ENCODE measurements at places on chromosomes 13 and 19.

GRCh38 chr13:77389625-77390000 lies 62.7 kb upstream of the MYCBP2 start:
- no peak for DNase-seq

GRCh38 chr19:34926685-34927375 lies at the start of gene ZNF30:
Gene ZNF30, plus strand, starts transcription at chr19:34926903. Its CDS starts 3,045 bp downstream, at chr19:34929948.
- DNase-seq: peak; percentile 88

- DNase-seq: peak; percentile 60
Measured at GRCh38 chr19:45440873-45441654, 17.3 kb upstream of the ERCC1 start.

DNA sequence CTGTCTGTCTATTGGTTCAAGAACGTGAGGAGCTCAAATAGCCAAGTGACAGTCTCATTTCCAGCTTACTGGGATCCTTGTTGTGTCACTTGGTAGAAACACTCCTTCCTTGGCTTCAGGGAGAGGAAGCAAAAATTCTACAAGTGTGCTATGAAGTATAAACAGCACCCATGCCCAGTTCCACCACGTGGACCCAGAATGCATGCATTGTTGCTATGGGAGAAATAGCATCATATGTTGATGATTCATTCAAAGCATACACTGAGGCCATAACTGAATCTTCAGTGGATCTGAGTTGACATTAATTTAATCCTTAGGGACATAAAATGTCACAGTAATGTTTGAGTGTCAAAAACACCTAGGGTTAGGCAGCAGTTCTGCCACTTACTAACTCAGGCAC lies 199.0 kb upstream of the RXFP2 start:
- DNase-seq: no peak

- DNase-seq: peak; percentile 30
Measured at GRCh38 chr13:105642511-105642958, 892.9 kb downstream of the EFNB2 start.

DNA sequence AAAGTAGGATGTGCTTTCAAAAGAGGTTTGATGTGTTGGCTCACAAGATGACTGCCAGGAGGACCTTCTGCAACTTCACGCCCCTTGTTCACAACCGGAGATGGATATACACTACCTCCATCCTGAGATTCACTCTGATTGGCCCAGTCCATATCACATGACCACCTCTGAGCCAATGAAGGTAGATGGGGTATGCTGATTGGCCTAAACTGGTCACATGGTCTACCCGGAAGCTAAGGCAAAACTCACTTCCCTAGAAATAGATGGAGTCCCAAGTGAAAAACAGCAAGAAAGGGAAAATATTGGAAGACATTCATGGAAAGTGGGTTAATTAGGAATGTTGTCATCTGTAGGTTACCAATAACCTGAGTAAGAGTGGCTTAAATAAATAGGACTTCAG lies 119.7 kb upstream of the MRI1 start:
- no peak for DNase-seq

GRCh38 chr13:77377016-77377415 lies 50.1 kb upstream of the MYCBP2 start:
- DNase-seq: no peak

GRCh38 chr13:53382008-53382407 lies 353.4 kb downstream of the OLFM4 start:
- no peak for DNase-seq

DNA sequence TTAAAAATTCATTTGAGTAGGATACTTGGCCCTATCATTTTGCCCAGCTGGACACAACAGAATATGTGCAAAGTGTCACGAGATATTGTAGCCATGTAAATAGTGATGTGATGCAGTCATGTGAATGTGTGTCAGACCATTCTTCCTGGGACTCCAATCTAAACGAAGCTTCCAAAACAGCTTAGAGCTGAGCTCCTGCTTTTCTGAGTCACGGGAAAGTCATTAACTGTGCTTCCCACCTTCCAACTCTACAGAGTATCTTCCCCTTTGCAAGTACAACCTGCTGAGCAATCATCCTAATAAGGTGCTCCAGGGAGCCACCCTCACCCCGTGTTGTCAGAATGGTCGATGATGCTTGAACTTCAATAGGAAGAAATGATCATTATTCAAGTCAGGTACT lies 294.7 kb downstream of the MYO16 start:
- DNase-seq: peak; percentile 16

DNA sequence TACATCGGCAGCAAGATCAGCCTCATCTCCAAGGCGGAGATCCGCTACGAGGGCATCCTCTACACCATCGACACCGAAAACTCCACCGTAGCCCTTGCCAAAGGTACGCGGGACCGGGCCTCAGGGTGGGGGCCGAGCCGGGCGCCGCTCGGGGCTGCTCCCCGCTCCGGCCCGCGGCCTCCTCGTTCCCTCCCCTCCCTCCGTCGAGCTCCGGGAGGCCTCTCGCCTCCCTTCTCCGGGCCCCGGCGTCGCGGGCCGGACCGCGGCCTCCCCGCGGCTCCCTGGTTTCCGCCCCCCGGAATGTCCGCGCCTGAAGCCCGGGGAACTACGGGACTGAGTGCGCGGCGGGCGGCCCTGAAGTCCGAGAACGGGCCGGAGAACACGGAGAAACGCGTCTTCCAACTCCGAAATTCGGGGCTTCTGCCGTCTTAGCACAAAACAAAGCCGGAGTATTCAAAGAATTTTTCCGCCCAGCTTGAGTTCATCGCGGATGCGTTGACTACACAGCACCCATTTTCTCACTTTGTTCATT lies 423 bp downstream of the LSM14A start:
- DNase-seq: no peak

GRCh38 chr13:72290962-72291681 lies 424.1 kb upstream of the DACH1 start:
- peak; percentile 95 for DNase-seq

DNA sequence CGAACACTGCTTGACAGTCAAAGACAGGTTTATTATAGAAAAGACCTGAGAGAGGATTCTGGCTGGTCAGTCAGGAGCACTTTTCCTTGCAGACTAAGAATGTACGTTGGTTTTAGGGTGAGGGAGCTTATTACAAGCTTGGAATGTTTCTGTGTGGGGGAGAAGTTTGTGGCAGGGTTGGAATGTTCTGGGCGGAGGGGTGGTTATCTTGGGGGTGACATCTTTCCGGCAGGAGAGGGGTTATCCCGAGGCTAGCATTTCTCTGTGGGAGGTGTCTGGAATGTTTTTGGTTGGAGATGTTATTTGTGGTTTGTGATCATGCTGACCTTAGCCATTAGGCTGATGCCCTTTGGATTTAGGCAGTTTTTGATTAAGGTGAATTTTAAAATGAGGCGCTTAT lies 61.8 kb downstream of the ZNF136 start:
- peak; percentile 6 for DNase-seq

GRCh38 chr19:36997152-36997842 lies 80.9 kb upstream of the ZNF420 start:
- no peak for DNase-seq

- no peak for DNase-seq
Measured at GRCh38 chr13:94204163-94204562, 275.3 kb downstream of the DCT start.

DNA sequence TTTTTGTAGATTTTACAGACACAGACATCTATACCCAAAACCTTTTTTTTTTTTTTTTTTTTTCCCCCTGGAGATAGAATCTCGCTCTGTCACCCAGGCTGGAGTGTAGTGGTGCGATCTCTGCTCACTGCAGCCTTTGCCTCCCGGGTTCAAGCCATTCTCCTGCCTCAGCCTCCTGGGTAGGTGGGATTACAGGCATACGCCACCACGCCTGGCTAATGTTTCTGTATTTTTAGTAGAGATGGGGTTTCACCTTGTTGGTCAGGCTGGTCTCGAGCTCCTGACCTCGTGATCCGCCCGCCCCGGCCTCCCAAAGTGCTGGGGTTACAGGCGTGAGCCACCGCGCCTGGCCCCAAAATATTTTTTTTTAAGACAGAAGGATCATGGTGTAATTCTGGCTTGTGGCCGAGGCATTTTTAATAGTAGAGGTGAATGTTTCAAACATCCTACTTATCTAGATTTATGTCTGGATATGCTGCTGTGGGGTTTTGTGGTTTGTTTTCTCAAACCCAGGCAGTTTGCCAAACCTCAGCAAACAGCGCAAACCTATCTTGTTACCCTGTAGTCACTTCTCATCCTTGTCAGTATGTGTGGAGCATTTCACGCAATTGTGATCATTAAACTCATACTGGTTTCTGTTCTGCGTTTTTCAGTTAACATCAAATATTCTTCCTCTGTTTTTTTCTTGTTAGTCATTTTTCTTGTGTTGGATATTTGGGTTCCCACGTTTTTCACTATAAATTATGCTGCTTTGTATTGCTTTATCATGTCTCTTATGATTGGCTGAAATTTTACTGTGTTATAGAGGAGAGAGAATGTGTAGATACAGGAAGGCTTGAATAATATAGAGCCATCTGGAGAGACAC lies 36.2 kb upstream of the GARRE1 start:
- DNase-seq: peak; percentile 96

GRCh38 chr13:39599842-39600241 lies 3.2 kb downstream of the LHFPL6 start:
- DNase-seq: peak; percentile 25

DNA sequence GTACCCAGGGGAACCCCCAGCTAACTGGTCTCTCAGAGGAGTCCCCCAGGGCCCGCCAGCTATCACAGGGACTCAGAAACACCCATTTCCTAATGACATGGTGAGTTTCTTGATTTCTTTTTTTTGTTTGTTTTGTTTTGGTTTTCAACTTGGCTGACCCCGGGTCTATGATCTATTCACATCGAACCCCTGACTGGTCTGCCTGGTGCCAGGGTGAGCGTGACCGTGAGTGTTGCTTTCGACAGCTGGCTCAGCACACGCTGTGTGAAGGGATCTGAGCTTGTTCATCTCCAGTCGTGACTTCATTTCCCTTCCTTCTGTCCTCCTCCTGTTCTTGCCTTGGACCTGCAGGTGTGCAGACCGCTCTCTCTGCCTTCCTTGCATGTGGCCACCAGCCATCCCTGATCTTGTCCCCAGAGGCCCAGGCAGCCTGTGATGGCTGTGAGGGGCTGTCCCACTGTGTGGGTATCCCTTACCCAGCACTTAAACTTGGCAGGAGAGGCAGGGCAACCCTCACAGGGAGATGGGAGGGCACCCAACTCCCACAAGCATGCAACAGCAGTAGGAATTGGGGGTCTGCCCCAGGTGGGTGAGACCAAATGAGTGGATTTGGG lies 26.2 kb downstream of the TMEM161A start:
- no peak for DNase-seq

GRCh38 chr13:43783820-43784219 lies 3.0 kb downstream of the ENOX1 start:
- peak; percentile 26 for DNase-seq

- peak; percentile 29 for DNase-seq
Measured at GRCh38 chr19:12825254-12826131, 8.9 kb downstream of the RTBDN start.
